Mesenteric fat pad (tissue), 1 donor: ENCODE measurements at places on chromosomes 16 and 17.

DNA sequence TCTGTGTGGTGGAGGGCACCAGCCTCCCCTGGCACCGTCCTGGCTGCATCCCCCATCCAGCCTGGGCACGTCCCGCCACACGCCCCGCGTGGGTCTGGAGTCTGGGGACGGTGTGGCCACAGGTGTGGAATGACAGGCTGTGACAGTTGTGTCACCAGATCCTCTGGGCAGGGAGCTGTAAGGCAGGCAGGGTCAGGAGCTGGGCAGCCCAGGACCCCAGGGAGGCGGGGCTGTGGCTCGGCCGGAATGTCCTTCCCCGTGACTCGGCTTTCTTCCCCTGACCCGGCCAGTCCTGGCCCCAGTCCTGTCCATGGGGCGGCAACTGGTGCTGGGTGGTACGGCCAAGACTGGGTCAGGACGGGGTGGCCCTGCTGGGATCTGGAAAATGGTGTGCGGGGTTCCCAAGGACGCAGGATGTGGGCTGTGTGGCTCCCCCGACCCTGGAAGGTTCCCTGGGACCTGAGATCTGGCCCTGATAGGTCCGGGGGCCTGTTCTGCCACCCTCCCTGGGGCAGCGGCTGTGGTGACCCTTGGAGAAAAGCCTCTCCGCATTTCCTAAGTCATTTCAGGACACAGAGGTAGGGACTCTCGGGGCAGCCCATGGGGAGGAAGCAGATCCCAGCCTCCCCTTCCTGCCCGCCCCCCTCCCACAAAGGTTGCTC lies 3.3 kb upstream of the SLC16A3 start:
- DNase-seq, result no peak

GRCh38 chr17:57253362-57254065 lies 2.8 kb upstream of the MSI2 start:
- DNase-seq, result no peak

GRCh38 chr17:2232244-2232638 lies 71.3 kb downstream of the SMG6 start:
- DNase-seq, result no peak

GRCh38 chr16:4576008-4576407 lies 19.9 kb downstream of the C16orf96 start:
- DNase-seq, result no peak

- no peak for DNase-seq
Measured at GRCh38 chr17:71057448-71057847, 888.1 kb downstream of the KCNJ2 start.

DNA sequence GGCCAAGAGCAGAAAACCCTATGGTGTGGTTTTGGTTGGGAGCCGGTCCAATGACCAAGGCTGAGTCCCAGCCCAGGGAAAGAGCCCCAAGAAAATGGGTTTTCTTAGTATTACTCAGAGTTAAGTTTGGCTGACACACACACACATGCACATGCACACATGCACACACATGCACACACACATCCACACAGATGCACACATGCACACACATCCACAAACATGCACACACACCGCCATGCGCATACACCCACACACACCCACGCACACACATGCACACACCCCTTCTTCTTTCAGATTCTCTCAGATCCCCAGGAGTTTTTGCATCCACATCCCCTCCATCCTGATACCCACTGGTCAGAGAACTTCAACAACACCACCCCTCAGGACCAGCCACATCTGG lies 9.1 kb downstream of the ABCC12 start:
- DNase-seq, result no peak

- DNase-seq, result no peak
Measured at GRCh38 chr17:58641887-58642311, 49.9 kb downstream of the TEX14 start.

DNA sequence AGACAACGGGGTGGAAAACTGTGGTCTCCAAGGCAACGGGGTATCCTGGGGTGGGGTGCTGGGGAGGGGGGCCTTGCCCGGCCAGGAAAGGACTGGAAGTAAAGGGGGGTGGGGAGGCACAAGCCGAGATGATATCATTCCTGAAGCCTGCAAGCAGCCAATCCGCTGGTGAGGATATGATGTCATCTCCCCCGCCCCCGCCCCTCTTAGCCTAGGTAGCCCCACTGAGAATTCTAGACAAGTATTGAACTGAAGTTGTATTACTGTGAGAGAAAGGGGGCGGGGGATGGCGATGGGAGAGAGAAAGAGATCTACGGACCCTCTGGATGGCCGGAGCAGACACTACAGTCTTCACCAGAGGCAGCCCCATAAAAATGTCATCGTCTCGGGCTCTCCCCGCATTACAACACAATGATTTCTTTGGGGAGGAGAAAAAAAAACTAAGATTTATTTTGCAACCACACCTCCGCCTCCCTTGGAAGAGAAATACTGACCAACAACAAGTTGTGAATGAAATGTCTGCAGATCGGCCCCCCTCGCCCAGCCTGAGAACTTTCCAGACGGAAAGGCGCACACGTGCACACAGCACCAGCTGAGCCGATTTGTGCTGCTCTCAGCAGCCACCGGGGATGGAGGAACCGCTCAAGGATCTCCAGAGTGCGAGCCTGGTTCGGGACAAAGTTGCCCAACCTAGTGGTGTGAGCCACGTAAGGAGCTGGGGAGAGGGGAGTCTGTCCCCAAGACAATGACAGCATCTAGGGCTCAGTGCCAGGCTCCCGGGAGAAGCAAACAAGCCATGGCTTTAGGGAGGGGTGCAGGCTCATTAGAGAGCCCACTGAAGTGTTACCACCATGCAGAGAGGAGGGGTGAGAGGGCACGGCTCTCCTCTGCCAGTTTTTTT lies 222.1 kb downstream of the SOX9 start:
- DNase-seq, result no peak

DNA sequence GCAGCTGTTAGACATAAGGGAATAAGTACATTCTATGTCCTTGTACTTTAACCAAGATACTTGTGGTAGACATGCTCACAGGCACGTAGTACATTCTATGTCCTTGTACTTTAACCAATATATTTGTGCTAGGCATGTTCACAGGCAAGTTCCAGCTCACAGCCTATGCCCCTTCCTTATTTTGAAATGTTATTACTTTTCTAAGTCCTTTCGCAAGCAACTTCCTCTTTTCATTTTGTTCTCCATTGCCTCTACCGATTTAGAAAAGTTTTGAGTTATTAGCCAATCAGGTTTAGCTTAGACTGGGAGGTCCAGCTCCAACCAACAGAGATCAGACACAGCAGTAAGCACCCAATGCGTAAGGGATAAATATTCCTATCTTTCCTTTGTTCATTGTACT lies 60.1 kb upstream of the NUDT7 start:
- DNase-seq, result no peak

GRCh38 chr16:48531011-48531962 lies 78.7 kb downstream of the N4BP1 start:
- DNase-seq, result peak; percentile 82

GRCh38 chr17:74877592-74878548 lies 5.1 kb upstream of the FDXR start:
- no peak for DNase-seq

- DNase-seq, result no peak
Measured at GRCh38 chr16:83653785-83654184, 154.0 kb upstream of the HSBP1 start.

DNA sequence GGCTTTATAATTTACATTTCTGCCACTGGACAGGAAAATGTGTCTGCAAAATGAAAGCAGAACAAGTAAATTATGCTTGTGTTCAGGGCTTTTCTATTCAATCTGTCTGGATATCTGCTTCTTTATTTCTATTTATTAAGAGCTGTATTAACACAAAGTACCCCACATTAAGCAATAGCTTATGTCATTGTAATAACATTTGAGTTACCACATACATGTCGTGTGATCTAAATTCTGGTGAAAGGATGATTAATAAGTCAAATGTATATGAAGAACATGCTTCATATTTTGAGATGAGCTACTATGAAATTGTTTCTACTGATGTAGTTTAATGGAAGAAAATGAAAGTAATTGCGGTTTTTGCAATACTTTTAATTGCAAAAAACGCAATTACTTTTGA lies 238.2 kb downstream of the KCNJ2 start:
- DNase-seq, result no peak

GRCh38 chr17:59897090-59897489 lies 4.2 kb downstream of the RPS6KB1 start:
- no peak for DNase-seq

DNA sequence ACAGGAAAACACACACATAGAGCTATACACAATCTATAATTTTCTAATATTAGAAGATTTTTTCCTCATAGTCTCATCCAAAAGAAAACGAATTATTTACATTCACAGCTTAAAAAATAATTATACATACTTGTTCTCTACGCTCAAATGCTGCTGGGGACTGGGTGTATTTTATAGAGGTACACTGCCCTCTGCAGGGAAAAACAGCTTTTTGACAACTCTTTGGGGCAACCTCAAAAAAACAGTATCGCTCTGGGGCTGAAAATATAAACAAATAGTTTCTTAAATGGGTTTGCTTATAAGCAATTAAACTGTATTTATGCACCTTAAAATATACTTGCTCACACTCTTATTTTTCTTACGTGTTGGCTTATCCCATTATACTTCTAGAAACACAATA lies 261.8 kb upstream of the PSMD7 start:
- no peak for DNase-seq

DNA sequence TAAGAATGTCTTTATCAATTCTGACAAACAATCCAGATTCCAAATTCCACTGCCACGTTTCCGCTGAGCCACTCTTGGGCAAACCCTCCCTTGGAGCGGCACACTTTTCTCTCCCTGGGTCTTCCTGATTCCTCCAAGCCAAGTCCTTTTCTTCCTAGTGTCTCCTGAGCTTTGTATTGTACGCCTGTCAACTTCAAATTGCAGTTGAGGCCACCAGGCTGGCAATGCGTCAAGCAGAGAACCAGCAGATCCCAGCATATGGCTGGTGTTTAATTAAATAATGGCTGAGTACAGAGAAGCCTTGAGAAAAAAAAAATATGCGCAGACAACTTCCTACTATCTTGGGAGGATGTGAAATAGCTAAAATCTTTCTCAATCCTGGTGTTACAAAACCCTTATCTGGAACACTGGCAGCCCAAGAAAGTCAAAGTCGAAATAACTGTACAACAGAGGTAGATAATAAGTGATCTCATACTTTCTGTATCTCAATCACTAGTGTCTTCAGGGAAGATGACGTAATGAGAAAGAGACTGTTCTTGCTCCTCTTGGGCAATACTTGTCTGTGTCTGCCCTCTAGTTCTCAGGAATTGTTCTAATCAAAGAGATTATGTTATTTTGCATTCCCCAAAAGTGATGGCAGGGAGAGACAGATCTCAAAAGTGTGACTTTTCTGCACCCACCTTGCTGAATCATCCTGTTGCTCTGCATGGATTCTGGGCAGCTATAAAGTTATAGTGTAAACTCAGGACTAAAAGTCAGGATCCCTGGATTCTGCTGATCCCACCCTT lies 15.0 kb downstream of the SMIM36 start:
- no peak for DNase-seq

- DNase-seq, result no peak
Measured at GRCh38 chr17:61117983-61118382, 281.7 kb upstream of the TBX2 start.

DNA sequence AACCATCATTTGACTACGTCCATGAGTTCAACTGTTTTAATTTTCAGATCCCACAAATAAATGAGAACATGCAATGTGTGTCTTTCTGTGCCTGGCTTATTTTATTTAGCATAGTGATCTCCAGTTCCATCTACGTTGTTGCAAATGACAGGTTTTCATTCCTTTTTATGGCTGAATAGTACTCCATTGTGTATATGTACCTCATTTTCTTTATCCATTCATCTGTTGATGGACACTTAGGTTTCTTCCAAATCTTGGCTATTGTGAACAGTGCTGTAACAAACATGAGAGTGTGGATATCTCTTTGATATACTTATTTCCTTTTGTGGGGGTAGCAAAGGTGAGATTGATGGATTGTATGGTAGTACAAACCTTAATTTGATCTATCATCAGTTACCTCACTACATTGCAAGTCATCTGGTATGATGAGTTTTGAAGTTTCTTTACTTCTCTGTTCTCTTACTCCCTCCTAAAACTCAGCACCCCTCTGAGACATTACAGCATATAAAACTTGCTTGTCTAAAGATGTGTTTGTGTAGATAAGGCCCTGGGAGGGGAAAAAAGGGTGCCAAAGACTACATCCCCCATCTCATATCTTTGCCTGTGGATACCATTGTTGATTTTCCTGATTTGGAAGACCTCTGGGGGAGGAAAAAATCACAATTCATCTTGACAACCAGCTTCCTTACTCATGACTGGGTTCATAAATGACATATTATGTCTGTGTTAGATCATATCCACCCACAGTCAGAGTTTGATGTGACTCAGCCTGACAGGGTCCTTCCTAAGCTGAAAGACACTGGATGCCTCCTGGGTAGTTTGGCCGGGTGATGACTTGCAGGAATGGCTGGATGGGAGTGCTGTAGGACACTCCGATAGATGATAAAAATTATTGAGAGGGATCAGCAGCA lies 47.6 kb downstream of the ABCA9 start:
- no peak for DNase-seq

DNA sequence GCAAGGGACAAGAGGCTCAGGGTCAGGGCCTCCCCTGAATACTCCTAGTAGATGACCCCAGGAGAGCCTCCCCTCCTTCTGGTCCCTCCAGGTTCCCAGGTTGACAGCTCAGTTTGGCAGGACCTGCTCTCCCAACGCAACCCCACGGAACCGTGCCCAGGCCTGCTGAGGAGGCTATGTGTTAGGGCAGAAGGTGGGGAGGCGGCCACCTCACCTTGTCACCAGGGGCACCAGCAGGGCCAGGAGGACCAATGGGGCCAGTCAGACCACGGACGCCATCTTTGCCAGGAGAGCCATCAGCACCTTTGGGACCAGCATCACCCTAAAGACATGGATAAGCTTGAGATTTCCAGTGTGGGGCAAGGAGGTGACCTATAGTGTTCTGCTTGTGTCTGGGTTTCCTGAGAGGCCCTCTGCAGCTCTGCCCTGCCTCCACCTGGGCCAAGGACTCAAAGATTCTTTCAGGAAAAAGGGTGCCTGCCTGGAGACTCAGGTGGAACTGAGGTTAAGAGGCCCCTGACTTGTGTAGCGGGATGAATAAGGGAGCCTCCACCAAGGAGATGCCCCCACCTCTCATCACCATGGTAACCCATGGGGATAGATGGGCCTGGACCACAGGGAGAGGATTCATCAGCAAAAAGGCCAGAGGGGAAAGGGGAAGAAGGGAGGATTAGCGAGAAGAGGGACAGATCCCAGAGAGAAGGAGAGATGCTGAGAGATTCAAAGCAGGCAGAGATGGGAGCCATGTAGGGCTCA lies 10.7 kb downstream of the COL1A1 start:
- no peak for DNase-seq

GRCh38 chr16:70770291-70770625 lies 30.7 kb downstream of the VAC14 start:
- no peak for DNase-seq

DNA sequence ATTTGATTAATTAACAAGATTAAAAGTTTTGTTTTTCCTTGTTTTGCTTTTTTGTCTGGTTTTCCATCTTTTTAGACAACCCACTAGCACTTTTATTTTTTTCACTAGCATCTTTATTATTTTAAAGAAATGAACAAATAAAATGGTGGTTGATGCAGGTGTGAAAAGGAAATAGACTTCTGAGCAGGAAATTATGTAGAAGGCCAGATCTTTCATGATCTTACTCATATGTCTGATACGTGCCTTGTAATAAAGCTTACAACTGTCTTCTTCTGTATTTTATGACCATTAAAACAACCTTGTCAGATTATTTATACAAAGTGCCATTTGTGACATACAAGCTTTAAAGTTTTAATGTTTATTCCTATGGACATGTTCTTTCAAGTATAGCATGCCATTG lies 6.3 kb downstream of the SLFN12L start:
- no peak for DNase-seq

GRCh38 chr16:35565626-35566025 lies 2106.2 kb downstream of the TP53TG3F start:
- DNase-seq, result no peak

GRCh38 chr17:1033503-1033902 lies 36.6 kb downstream of the TIMM22 start:
- DNase-seq, result no peak
